ENCODE measurements at places on chromosomes 2 and 18.

GRCh38 chr2:54523324-54523959, 67.3 kb downstream of the SPTBN1 start:
- DNase-seq: no peak

DNA sequence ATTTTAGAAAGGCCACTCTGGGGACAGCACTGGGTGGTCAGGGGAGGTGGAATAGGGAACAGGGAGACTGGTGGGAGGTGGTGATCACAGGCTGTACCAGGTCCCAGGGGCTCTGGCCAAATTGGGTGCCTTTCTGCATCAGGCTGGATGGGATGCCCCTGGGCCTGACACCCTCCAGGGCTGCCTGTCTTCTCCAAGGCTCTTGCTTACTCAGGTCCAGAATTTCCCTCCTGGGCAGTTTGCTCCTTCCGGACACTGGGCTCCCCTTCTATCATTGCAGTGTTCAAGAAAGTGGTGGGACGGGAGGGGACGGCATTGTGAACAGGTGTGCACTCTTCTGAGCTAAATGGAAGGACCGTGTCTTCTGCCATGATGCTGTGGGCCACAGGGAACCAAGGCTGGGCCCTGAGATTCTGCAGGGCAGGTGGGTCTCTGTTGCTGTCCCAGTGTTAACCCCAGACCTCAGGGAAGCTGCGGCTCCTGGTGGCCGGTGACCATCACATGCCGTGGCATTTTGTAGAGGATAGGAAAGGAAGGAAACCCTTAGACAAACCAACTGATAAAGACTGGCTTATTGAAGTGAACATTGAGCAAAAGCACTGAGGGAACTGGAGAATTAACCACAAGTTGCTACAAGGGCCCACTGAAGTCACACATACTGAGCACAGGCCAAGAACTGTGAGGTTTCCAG, 93.7 kb upstream of the HS6ST1 start:
- no peak for DNase-seq

GRCh38 chr2:223363085-223363484, 239.1 kb downstream of the SCG2 start:
- DNase-seq: no peak

- DNase-seq: no peak
These were observed 32.5 kb upstream of the ICOS start for GRCh38 chr2:203904022-203904421.

GRCh38 chr2:230643576-230644291, 68.9 kb upstream of the CAB39 start:
- no peak for DNase-seq

- DNase-seq: no peak
These were observed 66.0 kb upstream of the ITGA6 start for GRCh38 chr2:172361360-172361759.

DNA sequence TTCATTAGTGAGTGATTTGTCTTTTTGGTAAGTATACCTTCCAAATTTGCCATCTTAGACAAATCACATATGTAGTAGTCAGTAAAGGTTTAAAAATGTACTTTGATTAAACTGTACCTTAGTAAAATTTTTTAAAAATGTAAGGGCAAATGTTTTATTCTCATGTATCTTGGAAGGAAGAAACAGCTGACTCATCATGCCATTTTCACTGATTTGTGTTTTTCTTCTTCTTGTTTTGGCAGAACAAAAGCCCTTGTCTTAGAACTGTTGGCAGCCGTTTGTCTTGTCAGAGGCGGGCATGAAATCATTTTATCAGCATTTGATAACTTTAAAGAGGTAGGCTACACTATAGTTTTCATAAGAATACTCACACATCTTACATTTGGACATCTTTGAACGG, 136.5 kb downstream of the PRPF40A start:
- no peak for DNase-seq

GRCh38 chr18:34120294-34120693, 104.4 kb downstream of the NOL4 start:
- DNase-seq: no peak

DNA sequence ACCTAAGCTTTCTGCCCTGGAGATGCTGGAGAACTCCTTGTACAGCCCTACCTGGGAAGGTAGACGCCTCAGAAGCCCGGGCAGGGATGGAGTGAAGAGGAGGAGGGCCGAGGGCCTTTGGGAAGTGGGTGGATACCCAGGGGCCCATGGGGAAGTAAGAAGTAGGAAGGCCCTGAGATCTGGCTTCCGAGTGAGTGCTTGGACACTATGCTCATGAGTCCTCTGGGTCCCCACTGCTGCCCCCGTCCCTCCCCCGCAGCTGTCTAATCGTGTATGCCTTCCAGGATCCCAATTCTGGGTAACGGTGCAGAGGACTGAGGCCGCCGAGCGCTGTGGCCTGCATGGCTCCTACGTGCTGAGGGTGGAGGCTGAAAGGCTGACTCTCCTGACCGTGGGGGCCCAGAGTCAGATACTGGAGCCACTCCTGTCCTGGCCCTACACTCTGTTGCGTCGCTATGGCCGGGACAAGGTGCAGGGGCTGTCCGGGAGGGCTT, 1.1 kb downstream of the DOK1 start:
- no peak for DNase-seq

- no peak for DNase-seq
These were observed 900 bp downstream of the SLC40A1 start for GRCh38 chr2:189579585-189580186.

GRCh38 chr2:46824611-46825010, 91.0 kb downstream of the MCFD2 start:
- no peak for DNase-seq

DNA sequence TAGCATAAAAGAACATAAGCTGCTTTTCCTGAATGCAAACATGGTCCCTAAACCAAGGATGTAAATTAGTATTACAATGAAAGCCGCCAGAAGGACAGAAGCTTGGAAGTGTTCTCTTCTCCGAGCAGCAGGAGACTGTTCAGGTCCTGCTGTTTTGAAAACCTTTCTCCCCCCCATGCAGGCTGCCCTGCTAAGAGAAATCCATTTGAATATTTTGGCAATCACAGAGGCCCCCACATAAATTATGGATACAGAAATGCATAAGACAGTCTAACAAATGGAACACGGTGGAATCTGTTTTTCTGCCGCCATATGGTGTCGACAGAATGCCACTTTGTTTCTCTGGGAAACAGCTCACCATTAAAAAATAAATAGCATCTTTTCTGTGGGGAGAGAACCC, 600.4 kb upstream of the KLHL29 start:
- DNase-seq: peak; percentile 99

DNA sequence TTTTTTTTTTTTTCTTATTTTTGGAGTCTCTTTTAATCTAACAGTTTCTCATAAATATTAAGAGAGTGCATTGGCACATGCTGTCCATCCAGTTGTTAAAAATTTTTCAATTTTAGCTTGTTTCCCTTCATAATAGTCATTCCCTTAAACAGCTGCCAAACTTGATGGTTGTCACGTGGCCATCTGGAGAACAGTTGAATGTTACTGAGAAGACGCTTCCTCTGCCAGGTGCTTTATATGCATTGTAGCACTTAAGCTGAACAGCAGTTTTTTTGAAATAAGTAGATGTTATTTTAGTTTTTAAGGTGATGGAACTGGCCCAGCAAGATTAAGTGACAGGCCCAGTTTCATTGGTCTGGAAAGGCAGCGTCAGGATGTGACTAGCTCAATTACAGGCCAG, 3.3 kb downstream of the SMARCAL1 start:
- peak; percentile 76 for DNase-seq

DNA sequence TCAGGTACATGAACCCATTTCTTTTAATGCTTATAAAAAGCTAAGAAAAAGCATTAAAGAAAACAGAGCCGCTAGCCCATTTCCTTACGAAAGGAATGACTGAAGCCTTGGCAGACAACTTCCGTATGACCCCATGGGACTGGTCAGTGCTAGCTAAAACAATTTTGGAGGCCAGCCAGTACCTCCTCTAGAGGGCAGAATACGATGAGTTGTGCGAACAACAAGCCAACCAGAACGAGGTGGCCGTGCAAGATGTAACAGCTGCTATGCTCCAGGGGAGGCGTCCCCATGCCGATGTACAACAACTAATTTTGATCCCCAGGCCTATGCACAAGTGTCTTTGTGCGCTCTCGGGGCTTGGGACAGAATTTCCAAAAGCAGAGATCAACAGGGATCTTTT, 16.7 kb downstream of the MAP3K2 start:
- DNase-seq: no peak

GRCh38 chr2:19205983-19206533, 152.4 kb downstream of the OSR1 start:
- no peak for DNase-seq

DNA sequence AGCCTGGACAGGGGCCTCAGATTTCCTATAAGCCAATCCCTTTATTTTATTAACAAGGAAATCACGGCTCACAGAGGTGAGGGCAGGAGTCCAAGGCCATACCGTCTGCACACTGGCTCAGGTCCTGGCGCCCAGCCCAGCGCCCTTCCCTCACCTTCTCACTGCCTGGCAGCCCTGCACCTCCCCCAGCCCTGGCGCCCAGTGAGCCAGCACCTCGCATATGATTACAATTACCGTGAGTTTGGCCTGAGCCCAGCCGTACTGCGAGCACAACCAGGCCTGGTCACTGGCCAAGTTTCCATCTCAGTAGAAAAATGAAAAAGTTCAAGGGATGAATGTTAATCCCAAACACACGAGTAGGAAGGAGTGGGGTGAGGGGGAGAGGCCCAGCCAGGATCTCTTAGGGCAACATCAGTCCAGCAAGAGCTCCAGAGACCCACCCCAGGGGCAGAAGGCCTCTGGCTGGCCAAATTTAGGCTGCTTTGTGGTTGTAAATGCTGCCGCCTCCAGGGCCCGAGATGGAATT, 68.4 kb downstream of the MCFD2 start:
- DNase-seq: peak; percentile 83

DNA sequence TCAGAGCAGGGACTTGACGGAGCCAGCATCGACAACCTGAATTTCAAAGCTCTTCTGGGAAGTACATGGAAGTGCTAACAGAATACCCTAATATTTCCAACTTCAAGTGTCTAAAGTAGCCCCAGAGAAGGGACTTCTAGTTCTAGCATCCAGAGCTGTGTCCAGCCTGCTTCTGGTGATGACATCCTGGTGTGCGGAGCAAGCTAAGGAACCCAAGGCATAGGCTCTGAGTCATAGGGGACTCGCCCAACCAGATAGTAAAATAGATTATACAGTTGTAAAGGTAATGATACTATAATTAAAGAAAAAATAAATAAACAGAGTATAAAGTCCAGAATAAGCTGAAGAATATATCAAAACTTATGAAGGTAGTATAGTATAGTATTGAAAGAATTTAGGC, 108.1 kb upstream of the SERPINE2 start:
- DNase-seq: no peak

GRCh38 chr18:12121175-12122042, 27.8 kb downstream of the ANKRD62 start:
- no peak for DNase-seq

DNA sequence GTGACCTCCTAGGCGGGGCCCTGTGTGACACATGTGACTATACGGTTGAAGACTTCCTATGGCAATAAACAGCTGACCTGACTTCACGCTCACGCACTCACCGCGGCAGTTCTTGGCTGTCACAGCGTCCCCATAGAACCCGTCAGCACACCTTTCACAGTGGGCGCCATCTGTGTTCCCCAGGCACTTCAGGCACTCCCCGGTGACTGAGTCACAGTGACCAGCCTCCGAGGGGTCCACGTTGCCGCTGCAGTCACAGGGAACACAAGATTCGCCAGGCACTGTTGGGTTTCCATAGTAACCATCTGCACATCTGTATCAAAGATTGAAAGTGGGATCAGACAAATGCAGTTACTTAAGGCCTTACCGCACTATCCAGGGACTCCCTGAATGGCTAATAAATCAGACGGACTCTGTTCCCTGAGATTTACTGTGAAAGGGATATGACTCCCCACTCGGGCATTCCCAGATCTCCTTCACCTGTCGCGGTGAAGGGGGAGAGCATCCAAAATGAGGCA, 94.5 kb downstream of the LAMA1 start:
- peak; percentile 53 for DNase-seq

- DNase-seq: no peak
These were observed 58.6 kb downstream of the ALMS1 start for GRCh38 chr2:73444202-73444601.

- DNase-seq: no peak
These were observed 40.4 kb downstream of the VWA3B start for GRCh38 chr2:98127229-98127989.

DNA sequence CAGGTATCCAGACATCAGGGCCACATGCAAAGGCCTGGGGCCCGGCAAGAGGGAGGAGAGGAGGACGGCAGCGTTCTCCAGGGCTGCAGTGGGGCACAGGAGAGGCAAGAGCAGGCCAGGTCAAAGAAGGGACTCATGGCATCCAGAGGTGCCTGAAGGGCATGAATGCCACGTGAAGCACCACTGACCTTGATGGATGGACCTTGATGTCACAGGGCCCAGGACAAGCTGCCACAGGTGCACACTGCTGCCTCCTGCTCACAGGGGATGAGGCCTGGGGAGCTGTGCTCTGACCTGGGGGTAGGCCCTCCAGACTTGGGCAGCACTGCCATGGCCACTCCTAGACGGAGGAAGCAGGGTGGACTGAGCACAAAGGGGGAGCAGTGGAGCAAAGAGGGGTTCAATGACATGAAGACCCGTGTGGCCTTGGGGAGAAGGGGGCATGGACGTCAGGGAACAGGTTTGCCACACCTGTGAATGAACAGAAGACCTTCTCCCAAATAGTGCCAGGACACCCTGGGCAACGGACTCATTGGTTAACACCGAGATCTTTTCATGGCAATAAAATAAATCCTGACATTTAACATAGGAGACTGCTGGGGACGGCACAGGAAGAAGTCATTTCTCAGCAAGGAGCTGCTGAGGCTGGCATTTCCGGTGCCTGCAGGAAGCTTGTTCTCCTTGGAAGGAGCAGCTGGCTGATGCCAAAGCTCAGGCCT, 65.6 kb downstream of the EMX1 start:
- no peak for DNase-seq

GRCh38 chr2:211159972-211160371, 603.6 kb downstream of the CPS1 start:
- no peak for DNase-seq

- DNase-seq: no peak
These were observed 131.2 kb upstream of the TTC27 start for GRCh38 chr2:32496662-32497061.

GRCh38 chr18:23194155-23194996, 59.1 kb downstream of the CABLES1 start:
- no peak for DNase-seq
